SK-N-SH (cell line): ENCODE measurements at places on chromosomes 11 and 22. TPM values are rescaled to one million over a fixed set of nuclear protein-coding genes. Genes with fewer than 3 reads are reported as not detected.
A peak's percentile ranks its signal among the peaks of the same experiment; 100 is the strongest.

DNA sequence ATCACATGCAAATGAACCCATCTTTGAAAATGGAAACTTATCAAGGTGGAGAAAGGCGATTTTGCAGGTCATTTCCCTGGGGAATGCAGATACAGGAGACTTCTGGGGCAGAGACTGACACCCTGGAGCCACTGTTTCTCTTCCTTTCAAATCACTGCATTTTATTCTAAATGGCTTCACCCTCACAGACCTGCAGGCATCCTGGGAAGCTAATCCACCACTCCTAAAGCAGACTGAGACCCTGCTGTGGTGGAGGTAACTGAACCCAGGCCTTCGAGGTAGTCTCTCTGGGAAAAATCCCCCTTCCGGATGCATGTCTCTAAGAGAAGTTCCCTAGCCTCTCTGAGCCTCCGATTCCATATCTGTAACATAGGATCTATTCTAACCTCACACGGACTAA is 20.9 kb upstream of the CSNK2A3 start:
- no peak for DNase-seq

Gene RIC3
- 0.54 and 1.2 TPM in 2 replicates for polyA plus RNA-seq

Gene CASP5
- not detected in 2 replicates for polyA plus RNA-seq

Gene GTSE1
- polyA plus RNA-seq: 9.4 and 12.2 TPM in 2 replicates

DNA sequence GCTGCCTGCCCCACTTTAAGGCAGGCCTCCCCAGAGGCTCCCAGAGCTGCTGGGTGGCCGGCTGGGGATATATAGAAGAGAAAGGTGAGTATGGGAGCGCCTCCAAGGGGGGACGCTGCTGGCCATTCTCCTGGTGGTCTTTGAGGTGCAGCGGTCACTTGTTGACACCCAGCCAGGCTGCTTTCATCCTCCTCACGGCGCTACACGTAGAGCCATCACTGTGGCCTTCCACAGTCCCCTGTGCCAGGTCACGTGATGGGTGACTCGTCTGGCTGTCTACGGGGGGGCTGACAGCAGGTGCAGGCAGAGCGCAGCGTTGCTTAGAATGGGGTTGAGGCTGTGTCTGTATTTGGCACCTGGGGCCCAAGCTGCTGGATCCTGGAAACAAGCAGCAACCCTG is 1.9 kb downstream of the ACR start:
- DNase-seq: no peak

- no peak for DNase-seq
These were observed 417.0 kb upstream of the NARS2 start for GRCh38 chr11:78991681-78992080.

GRCh38 chr22:49942565-49943404 is 17.8 kb upstream of the PIM3 start:
- DNase-seq: no peak

Gene PGM2L1
- 0.90 and 1.0 TPM in 2 replicates for polyA plus RNA-seq

Gene POLR3H
- 22.9 and 25.8 TPM in 2 replicates for polyA plus RNA-seq

Gene APOL5
- polyA plus RNA-seq: not detected in 2 replicates

Gene OR9G4
- polyA plus RNA-seq: not detected in 2 replicates

- DNase-seq: no peak
These were observed 34.4 kb downstream of the IGF2 start for GRCh38 chr11:2104524-2105440.

Gene RANGAP1
- 65.8 and 67.1 TPM in 2 replicates for polyA plus RNA-seq

- no peak for DNase-seq
These were observed 92.7 kb downstream of the NTM start for GRCh38 chr11:131463162-131463561.

Gene MIOX
- polyA plus RNA-seq: 0.05 and 0.06 TPM in 2 replicates

GRCh38 chr11:117143390-117143789 is 697 bp upstream of the PAFAH1B2 start:
- DNase-seq: peak; percentile 59

- DNase-seq: no peak
These were observed 2.1 kb downstream of the CSNK1E start for GRCh38 chr22:38314933-38315822.

Gene RHBDD3
- polyA plus RNA-seq: 19.0 and 23.0 TPM in 2 replicates

DNA sequence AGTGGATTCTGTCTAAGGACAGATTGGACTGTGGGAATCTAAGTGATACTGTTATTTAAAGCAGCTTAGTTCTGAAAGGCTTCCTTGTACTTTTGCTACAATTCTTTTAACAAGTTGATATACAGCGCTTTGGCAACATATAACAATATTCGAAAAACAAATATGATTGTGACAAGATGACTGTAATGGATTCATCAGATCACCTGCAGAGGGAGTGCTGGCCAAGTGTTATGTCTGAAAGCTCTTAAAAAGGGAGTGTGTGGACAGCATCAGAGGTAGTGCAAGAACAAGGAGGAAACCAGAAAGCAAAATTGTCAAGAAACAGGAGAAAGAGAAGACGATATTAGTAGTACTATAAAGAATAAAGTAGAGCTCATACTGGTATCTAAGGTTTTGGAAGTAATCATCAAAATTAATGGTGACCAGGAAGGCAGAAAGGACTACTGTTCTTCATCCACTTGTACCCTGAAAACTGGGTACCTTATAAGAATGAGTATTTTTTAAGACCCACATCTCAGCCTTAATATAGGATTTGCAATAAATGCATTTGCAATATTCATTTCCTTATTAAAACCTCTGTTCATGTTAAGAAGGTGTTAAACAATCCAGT is 1112.0 kb upstream of the CCDC90B start:
- peak; percentile 28 for DNase-seq

- no peak for DNase-seq
These were observed 10.3 kb upstream of the POLA2 start for GRCh38 chr11:65251476-65251875.

Gene POTEH
- polyA plus RNA-seq: 1.3 TPM in 2 replicates

Gene CHCHD10
- polyA plus RNA-seq: 27.7 and 70.1 TPM in 2 replicates

DNA sequence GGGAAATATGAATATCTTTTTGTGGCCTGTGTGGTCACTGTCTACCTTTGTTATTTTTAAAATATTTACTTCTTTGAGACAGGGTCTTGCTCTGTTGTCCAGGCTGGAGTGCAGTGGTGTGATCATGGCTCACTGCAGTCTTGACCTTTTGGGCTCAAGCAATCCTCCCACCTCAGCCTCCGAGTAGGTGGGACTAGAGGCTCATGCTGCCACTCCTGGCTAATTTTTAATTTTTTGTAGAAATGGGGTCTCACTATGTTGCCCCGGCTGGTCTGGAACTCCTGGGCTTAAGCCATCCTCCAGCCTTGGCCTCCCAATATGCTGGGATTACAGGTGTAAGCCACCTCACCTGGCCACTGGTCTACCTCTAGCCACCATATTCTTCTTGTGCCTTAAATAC is 3.5 kb upstream of the EIF3D start:
- DNase-seq: no peak

DNA sequence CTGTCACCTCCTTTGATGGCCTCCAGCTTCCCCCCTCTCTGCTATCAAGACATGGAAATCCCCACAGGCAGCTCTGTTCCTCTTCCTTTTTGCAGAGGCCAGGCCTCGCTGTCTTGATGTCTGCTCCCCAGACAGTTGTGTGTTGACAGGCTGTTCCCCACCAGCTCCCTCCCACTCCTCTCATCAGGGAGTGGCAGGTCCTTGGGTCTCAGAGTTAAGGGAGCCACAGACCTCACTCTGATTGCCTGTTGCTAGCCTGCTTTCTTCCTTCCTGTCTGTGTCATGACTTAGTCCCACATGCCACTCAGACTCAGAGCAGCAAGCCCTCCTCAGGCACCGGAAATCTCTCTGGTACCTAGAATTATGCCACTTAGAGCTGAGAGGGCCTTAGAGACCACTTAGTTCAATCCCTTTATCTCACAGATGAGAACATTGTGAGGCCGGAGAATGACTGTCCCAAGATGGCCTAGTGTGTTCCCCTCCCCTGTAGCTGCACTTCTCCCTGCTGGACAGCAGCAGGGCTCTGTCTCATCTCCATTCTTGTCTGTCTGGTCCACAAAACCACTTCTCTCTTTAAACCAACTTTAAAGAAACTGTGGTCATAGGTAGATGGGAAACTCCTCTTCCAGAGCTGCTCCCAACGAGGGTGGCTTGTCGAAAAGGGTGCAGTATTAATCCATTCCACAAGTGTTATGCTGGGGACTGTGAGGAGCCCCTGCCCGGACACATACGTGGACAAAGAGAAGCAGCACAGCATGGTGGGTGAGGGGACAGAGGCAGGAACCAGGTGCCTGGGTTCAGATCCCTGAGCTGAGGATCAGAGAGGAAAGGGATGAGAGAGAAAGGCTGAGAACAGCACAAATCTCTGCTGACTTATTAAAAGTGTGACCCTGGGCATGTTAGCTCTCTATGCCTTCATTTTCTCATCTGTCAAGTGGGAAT is 4.2 kb downstream of the AMPD3 start:
- no peak for DNase-seq

DNA sequence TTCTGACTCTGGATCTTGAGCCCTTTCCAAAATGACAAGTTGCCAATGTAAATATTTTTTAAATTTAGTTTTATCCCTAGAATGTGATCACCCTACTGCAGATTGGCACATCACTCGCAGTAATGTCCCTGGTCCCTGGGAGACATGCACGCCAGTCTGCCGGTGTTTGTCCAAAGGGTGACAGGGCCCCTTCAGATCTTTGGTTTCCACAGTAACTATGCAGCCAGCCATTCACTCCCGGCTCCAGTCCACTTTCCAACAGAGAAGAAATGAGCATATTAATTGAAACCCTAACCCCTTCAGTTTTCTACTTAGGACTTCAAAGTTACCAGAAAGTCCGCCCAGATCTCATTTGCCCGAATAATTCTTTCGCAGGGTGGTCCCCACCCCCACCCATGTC is 25.8 kb upstream of the RASSF10 start:
- DNase-seq: no peak

Gene LINC01488
- polyA plus RNA-seq: not detected in 2 replicates

DNA sequence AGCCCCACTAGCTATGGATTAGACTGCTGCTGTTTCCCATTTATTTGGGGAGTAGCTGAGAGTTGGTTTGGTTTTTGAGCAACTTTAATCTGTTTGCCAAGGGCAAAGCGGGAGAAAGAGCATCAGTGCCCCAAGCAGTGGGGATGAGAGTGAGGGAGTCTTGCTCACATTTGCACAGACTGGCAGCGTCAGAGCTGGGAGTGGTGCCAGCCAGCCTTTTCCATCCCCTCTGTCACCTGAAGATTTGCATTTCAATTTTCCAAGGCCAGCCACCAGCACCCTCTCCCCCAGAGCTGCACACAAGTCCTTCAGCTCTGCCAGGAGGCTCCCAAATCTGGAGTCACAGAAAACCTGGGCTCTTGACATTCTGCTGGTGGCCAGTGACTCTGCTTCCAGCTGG is 21.0 kb upstream of the UVRAG start:
- DNase-seq: no peak

- DNase-seq: no peak
These were observed 722.6 kb downstream of the TBC1D22A start for GRCh38 chr22:47484960-47485569.

DNA sequence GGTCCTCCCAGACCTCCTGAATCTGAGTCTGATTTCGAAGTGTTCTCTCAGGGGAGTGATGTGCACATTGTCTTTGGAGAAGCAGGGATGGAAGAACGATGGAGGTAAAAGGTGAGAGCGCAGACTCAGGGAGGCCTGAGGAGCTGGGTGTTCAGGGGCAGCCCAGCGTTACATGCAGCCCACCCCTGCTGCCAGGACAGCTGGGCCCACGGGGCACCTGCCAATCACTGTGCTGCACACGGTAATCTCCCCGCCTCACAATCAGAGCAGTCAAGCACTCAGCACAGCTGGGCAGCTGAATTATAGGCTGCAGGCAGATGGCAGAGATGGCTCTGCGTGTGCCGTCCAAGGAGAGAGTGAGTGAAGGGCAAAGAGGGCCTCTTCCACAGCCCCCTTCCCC is 17.9 kb upstream of the HTR3A start:
- no peak for DNase-seq

DNA sequence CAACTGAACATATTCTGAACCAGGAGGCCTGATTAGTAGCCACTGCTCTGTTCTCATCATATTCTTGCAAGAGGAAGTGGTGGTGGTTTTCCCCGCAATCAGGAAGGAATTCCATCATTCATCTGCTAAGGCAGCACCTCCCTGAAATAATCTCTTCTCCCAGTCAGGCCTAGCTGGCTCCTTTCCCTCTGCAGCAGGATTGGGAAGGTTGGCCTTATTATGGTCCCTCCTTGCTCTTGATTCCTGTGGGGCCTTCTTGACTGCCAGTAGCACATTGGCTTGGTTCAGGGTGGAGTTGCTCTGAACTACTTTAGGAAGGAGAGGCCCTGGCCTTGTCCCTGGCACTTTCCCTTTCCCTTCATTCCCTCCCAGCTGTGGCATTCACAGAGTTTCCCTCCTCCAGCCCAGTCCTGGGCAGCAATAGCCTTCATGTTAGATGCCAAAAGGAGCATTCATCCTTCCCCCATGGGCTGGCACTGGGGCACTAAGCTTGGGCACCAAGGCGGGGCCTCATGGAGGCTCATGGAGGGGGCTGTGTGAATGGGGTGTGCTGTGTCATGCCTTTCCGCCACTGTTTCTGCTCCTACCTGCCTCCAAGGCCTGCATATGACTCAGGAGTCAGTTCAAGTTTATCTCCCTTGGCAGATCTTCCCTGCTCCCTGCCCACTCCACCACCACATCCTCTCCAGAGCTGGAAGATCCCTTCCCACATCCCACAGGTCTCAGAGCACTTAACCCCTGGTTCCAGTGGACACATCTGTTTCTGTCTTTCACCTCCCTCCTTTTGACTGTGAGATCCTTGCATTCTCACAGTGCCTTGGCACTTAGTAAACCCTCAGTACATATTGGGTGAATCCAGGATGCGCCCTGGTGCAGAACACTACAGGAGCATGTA is 27.6 kb upstream of the CD44 start:
- DNase-seq: no peak

DNA sequence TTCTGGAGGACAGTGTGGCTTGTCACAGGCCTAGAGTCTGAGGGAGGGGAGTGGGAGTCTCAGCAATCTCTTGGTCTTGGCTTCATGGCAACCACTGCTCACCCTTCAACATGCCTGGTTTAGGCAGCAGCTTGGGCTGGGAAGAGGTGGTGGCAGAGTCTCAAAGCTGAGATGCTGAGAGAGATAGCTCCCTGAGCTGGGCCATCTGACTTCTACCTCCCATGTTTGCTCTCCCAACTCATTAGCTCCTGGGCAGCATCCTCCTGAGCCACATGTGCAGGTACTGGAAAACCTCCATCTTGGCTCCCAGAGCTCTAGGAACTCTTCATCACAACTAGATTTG is 13.0 kb downstream of the PIK3IP1 start:
- DNase-seq: no peak

DNA sequence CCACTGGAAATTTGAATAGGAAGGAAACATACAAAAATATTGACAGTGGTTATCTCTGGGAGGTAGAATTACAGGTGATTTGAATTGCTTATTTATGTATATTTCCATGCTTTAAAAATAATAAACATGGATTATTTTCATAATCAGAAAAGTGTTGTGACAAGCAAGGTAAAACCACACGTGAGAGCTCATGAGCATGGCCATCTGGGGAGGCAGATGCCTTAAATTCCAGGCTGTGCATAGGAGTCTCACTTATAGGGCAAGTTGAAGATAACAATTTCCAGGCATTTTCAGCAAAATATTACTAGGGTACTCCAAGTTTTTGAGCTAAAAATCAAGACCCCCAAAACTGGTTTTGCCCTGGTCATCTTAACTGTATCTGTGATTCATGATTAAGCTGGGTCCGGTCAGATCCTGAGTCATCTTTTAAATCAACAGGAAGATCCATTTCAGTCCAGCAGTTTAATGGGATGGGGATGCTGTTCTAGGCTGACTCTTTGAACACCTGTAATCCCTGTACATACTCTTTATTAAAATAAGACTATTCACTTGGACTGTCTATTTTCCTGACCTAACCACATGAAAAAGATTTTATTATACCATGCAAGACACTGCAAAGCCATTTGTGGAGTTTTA is 115.8 kb upstream of the NARS2 start:
- no peak for DNase-seq
